ENCODE measurements at places on chromosomes 12 and 14. TPM values are rescaled to one million over a fixed set of nuclear protein-coding genes. Genes with fewer than 3 reads are reported as not detected.

GRCh38 chr12:50613463-50613862 is 108.7 kb downstream of the DIP2B start:
- no peak overlapping the region for H3K4me3 ChIP-seq
- H3K27ac ChIP-seq = no peak overlapping the region
- no peaks in the 10 kb centered on the region for H3K36me3 ChIP-seq
- no peaks in the 10 kb centered on the region for H3K4me1 ChIP-seq

GRCh38 chr14:38808734-38809455 is 294.1 kb downstream of the SEC23A start:
- no peak overlapping the region for H3K27ac ChIP-seq
- H3K27me3 ChIP-seq = no peaks in the 10 kb centered on the region
- no peaks in the 10 kb centered on the region for H3K36me3 ChIP-seq
- no peaks in the 10 kb centered on the region for H3K4me1 ChIP-seq
- DNase-seq = no peak

- H3K4me3 ChIP-seq = no peak overlapping the region
- no peaks in the 10 kb centered on the region for H3K36me3 ChIP-seq
- no peaks in the 10 kb centered on the region for H3K27me3 ChIP-seq
- DNase-seq = no peak
- no peak overlapping the region for H3K27ac ChIP-seq
Observed at GRCh38 chr12:6225630-6226001, 25.4 kb downstream of the CD9 start.

DNA sequence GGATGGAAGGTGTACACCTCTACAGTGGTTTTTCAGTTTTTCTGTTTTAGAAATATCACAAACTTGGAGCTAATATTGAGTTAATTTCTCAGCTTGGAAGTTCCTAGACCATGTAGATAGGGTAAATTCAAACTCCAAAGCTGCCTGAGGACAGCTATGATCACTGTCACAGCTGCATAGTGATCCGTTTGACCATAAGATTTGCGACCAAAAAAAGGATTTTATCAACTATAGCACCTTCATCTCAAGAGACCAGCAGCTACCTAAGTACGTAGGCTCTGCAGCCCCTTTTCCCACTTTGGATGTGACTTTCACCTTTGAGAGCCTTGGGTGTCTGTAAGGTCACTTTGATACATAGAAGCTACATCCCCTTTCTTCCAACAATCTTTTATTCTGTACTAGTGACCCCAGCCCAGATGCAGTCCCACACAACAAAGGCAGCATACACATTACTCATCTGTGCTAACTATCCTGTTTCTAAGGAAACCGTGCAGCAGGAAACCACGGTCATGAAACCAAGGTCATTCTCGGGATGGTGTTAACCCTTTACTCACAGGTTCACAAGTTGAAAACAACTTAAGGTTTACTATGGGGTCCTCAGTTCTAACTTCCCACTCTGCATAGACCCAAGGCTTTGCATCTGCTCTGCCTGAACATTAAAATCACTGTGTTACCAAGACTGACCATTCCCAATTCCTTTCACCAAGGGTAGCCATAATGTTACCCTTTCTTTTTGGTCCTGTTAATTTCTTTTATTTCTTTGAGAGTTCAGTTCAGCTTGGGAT is 75.4 kb downstream of the IFT81 start:
- DNase-seq = peak; percentile 55
- peak overlapping the region; percentile 43 for H3K27ac ChIP-seq
- peaks cover 12% of the 10 kb centered on the region for H3K36me3 ChIP-seq
- no peak overlapping the region for H3K4me3 ChIP-seq
- peaks cover 20% of the 10 kb centered on the region for H3K4me1 ChIP-seq

Gene PTHLH
- polyA plus RNA-seq = 29.1 TPM

DNA sequence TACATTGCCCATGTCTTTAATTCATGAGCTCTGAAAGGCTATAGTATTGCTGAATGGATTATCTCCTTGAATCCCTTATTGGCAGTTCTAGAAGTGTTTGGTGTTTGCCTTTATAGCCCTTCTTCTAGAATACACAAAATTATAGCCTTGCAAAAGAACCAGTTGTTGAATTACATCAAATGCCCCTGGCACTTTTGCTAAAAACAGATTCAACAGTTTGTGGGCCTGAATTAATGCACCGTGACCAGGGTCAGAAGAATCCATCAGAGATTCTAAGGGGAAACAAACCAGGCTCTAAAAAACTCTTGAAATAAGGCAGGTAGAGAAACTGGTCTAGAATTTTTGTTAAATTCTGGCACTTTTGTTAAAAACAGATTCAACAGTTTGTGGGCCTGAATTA is 197.8 kb downstream of the SOX5 start:
- no peak overlapping the region for H3K4me3 ChIP-seq
- H3K27me3 ChIP-seq = no peaks in the 10 kb centered on the region

Gene PTPN11
- polyA plus RNA-seq = 47.8 TPM

Gene DPPA3
- polyA plus RNA-seq = not detected

GRCh38 chr12:128662101-128662500 is 161.7 kb downstream of the SLC15A4 start:
- DNase-seq = no peak
- H3K4me3 ChIP-seq = no peak overlapping the region
- no peaks in the 10 kb centered on the region for H3K27me3 ChIP-seq
- H3K36me3 ChIP-seq = no peaks in the 10 kb centered on the region
- H3K4me1 ChIP-seq = no peaks in the 10 kb centered on the region

Gene FSCB
- polyA plus RNA-seq = not detected

DNA sequence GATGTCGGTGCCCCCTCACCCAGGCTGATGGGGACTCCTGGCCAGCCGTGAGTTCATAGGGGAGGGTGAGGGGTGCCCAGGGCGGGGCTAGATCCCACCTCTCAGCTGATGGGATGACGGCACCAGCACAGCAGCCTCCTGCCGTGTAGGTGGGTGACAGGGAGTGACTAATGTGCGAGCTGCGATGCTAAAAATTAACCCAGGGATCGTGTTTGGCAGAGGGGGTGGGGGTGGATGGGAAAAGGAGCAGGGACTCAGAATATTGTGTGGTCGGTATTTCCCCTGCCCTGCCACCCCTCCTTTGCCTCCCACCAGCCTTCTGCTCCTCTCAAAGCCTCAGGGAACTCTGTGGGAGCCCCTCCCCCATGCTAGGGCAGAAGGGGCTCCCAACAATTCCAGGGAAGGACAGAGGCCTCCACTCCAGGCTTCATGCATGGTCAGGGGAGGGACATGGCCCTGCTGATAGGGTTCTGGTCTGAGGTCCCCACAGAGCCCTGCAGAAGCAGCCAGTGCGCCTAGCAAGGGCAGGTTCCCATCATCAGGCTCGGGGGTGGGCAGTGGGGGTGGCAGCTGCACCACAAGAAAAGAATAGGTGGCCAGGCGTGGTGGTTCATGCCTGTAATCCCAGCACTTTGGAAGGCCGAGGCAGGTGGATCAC is 12.5 kb downstream of the TAMALIN start:
- no peaks in the 10 kb centered on the region for H3K36me3 ChIP-seq
- H3K4me3 ChIP-seq = no peak overlapping the region
- H3K27ac ChIP-seq = no peak overlapping the region
- no peak for DNase-seq
- no peaks in the 10 kb centered on the region for H3K4me1 ChIP-seq

GRCh38 chr12:57765003-57765697 is 1.7 kb downstream of the CYP27B1 start:
- peak overlapping the region; percentile 34 for H3K4me3 ChIP-seq
- no peaks in the 10 kb centered on the region for H3K27me3 ChIP-seq
- no peak overlapping the region for H3K27ac ChIP-seq
- peak; percentile 81 for DNase-seq

DNA sequence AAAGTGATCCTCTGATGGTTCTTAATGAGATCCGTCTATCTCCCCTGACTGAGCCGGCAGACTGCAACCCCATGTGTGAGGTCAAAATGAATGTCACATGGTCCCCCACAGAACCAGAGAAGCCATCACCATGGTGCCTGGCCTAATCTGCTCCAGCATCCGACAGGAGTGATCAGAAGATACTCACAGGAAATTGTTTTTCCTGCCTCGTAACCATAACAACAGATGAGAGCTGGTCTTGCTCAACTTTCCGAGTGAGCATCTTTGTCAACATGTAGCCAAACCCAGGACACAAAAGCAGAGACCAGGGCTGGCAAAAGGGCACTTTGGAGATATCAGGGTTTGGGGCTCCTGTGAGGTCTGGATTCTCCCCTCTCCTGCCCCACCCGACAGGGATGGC is 72.1 kb upstream of the C14orf180 start:
- H3K27ac ChIP-seq = no peak overlapping the region
- no peaks in the 10 kb centered on the region for H3K27me3 ChIP-seq
- no peaks in the 10 kb centered on the region for H3K36me3 ChIP-seq
- H3K4me3 ChIP-seq = no peak overlapping the region
- H3K4me1 ChIP-seq = peaks cover 35% of the 10 kb centered on the region

DNA sequence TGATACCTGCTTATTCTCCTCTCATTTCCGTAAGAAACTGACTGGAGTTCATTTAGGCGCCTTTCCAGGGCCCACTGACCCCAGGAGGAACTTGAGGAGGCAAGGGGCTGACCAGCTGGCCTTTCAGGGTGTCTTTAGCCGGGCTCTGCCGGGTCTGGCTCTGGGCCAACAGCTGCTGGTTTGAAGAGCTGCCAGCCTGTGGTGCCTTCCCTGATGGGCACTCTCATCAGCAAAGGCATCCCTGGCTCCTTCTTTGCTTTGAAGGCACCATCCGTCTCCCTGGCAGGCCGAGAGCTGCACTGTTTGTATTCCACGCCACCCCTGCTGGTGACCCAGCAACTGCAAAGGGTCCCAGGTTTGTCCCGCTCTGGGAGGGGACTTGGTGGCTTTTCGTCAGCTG is 42.0 kb downstream of the IQSEC3 start:
- H3K4me1 ChIP-seq = peaks cover 6% of the 10 kb centered on the region
- peaks cover 12% of the 10 kb centered on the region for H3K27me3 ChIP-seq
- no peak overlapping the region for H3K4me3 ChIP-seq

- H3K4me3 ChIP-seq = no peak overlapping the region
- no peak for DNase-seq
- peaks cover 2% of the 10 kb centered on the region for H3K36me3 ChIP-seq
- no peaks in the 10 kb centered on the region for H3K27me3 ChIP-seq
Observed at GRCh38 chr12:26428420-26428819, 233.0 kb downstream of the SSPN start.

- H3K4me3 ChIP-seq = no peak overlapping the region
- DNase-seq = no peak
- H3K27ac ChIP-seq = no peak overlapping the region
- no peaks in the 10 kb centered on the region for H3K27me3 ChIP-seq
- no peaks in the 10 kb centered on the region for H3K4me1 ChIP-seq
Observed at GRCh38 chr12:14048941-14049545, 67.6 kb upstream of the GRIN2B start.

Gene ADCY4
- polyA plus RNA-seq = 0.08 TPM

Gene SLC7A8
- polyA plus RNA-seq = 0.96 TPM

- peaks cover 62% of the 10 kb centered on the region for H3K4me1 ChIP-seq
- H3K27me3 ChIP-seq = no peaks in the 10 kb centered on the region
- H3K4me3 ChIP-seq = no peak overlapping the region
- no peak for DNase-seq
Observed at GRCh38 chr12:120098756-120099470, 17.6 kb downstream of the RAB35 start.

Gene PDE3A
- 0.67 TPM for polyA plus RNA-seq

GRCh38 chr12:16034136-16034817 is 123.1 kb downstream of the DERA start:
- H3K4me3 ChIP-seq = no peak overlapping the region
- no peak overlapping the region for H3K27ac ChIP-seq
- H3K4me1 ChIP-seq = no peaks in the 10 kb centered on the region

GRCh38 chr12:124264089-124264795 is 30.7 kb upstream of the RFLNA start:
- no peak overlapping the region for H3K27ac ChIP-seq
- no peak overlapping the region for H3K4me3 ChIP-seq
- H3K4me1 ChIP-seq = peaks cover 2% of the 10 kb centered on the region
- peaks cover 7% of the 10 kb centered on the region for H3K27me3 ChIP-seq
- no peaks in the 10 kb centered on the region for H3K36me3 ChIP-seq

DNA sequence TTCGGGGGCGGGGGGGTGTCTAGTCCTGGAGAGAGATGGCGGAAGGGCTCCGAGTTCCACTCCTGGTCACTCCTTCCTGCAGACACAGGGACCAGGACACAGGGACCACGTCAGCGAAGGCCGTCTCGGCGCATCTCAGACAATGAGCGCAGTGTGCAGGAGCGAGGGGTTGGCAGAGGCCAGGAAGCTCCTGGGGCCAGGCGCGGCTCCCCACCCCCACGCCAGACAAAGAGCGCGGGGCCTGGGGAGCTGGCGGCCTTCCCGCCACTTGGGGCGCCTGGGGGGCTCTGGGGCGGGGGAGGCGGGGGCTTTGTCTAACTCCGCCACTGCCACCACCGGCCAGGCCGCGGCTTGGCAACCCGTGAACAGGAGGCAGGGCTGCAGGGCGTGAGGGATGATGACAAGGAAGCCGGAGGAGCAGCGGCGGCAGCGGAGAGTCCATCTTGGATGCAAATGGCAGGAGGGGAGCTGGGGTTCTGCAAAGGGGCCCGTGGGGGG is 2.2 kb downstream of the CDK2AP1 start:
- peak overlapping the region; percentile 80 for H3K27ac ChIP-seq
- H3K36me3 ChIP-seq = peaks cover 19% of the 10 kb centered on the region
- peak; percentile 95 for DNase-seq
- H3K27me3 ChIP-seq = no peaks in the 10 kb centered on the region
- peaks cover 5% of the 10 kb centered on the region for H3K4me1 ChIP-seq
- peak overlapping the region; percentile 83 for H3K4me3 ChIP-seq

Gene CACNA2D4
- not detected for polyA plus RNA-seq

- no peak overlapping the region for H3K27ac ChIP-seq
- H3K4me1 ChIP-seq = peaks cover 13% of the 10 kb centered on the region
- H3K27me3 ChIP-seq = no peaks in the 10 kb centered on the region
- no peak overlapping the region for H3K4me3 ChIP-seq
Observed at GRCh38 chr14:64463195-64463594, 2.1 kb upstream of the AKAP5 start.

- H3K27me3 ChIP-seq = no peaks in the 10 kb centered on the region
- H3K27ac ChIP-seq = peak overlapping the region; percentile 88
- DNase-seq = peak; percentile 90
Observed at GRCh38 chr12:53325511-53326061, 4.2 kb upstream of the AAAS start.

DNA sequence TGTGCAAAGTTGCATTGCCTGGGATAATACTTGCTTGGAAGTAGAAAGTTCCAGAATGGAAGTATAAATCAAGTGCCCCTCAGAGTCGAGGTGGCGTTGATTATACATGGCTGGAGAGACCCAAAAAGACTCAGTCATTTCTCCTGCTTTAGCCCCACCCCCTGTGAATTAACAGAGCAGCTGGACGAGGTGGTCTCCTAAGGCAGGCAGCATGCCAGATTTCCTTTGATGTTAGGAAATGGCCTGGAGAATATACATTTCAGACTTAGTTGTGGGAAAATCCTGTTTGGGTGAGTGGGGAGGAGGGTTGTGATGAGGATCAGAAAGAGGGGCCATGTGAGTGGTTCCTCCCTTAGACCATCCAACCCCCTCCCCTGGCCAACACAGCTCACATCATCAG is 406.1 kb upstream of the TMPO start:
- no peak overlapping the region for H3K4me3 ChIP-seq
- no peak overlapping the region for H3K27ac ChIP-seq
- DNase-seq = no peak

Gene SLC25A29
- 66.9 TPM for polyA plus RNA-seq
